ENCODE measurements at places on chromosomes 3 and 15.

GRCh38 chr3:46228260-46229242 lies 13.7 kb upstream of the CCR3 start:
- peak; percentile 35 for DNase-seq

GRCh38 chr15:52037889-52038505 lies 19.0 kb downstream of the MAPK6 start:
- DNase-seq: no peak

GRCh38 chr3:99626417-99626788 lies 12.0 kb upstream of the COL8A1 start:
- DNase-seq: no peak

DNA sequence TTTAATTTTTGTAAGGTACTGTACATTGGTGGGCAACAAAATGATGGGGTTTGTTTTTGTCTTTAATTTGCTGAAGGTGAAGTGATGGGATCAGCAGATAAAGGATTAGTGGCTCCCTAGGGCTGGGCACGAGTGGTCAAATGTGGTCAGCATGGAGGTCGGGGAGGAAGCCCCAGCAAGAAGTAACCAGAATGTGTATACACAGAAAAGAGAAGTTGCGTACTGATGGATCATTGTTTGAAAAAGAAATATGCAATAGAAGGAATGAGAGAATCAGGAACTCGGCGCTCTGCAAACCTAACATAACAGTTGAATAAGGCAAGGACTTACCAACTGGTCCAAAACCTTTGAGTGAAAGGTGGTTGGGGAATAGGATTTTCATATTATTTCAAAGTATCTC lies 1.5 kb downstream of the TMOD2 start:
- no peak for DNase-seq

DNA sequence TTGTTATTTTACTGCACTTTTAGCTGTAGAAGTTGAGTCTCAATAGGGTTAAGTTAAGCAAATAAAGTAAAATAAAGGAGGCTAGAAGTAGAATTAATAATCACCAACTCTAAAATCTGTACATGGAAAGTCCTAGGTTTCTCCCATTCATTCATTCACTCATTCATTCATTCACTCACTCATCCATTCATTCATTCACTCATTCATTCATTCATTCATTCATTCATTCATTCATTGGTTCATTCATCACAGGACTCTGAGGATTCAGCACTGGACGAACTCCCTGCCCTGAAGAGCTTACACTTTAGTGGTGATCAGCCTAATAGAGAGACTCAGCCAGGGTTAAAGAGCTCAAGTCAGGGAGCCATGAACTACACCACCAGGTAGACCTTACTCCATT lies 4.5 kb upstream of the LSG1 start:
- no peak for DNase-seq

DNA sequence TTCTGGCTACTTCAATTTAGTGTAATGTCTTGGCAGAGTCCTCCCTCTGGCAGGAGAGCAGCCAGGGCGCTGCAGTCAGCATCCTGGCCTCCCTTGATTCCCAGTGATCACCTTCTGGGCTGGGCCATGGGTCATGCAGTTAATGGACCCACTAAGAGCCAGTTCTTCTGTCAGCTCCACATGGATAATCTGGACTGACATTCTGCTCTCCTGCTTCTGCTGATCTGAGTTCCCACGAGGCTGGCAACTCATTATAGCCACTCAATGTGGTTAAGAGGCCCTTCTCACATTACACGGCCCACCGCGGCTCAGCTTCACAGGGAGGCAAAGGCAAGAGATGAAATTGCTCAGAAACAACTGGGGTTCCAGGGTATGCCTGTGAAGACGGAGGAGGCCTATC lies 94.0 kb downstream of the WDR76 start:
- DNase-seq: no peak

- no peak for DNase-seq
Observed at GRCh38 chr3:156448300-156448699, 106.6 kb downstream of the SSR3 start.

GRCh38 chr3:46664971-46665762 lies 28.3 kb downstream of the ALS2CL start:
- no peak for DNase-seq

DNA sequence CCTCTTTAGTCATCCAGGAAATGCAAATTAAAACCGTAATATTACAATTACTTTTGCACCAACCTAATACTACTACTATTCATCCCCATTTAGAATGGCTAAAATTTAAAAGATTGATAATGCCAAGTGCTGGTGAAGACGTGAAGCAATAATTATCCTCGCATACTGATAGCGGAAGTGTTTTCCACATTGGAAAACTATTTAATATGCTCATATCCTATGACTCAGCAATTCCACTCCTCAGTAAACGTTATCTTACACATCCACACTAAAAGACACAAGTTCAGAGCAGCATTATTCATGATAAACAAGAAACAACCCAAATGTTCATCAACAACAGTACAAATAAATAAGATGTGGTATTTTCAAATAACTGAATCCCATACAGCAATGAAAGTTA lies 70.6 kb downstream of the VPS13C start:
- DNase-seq: no peak

DNA sequence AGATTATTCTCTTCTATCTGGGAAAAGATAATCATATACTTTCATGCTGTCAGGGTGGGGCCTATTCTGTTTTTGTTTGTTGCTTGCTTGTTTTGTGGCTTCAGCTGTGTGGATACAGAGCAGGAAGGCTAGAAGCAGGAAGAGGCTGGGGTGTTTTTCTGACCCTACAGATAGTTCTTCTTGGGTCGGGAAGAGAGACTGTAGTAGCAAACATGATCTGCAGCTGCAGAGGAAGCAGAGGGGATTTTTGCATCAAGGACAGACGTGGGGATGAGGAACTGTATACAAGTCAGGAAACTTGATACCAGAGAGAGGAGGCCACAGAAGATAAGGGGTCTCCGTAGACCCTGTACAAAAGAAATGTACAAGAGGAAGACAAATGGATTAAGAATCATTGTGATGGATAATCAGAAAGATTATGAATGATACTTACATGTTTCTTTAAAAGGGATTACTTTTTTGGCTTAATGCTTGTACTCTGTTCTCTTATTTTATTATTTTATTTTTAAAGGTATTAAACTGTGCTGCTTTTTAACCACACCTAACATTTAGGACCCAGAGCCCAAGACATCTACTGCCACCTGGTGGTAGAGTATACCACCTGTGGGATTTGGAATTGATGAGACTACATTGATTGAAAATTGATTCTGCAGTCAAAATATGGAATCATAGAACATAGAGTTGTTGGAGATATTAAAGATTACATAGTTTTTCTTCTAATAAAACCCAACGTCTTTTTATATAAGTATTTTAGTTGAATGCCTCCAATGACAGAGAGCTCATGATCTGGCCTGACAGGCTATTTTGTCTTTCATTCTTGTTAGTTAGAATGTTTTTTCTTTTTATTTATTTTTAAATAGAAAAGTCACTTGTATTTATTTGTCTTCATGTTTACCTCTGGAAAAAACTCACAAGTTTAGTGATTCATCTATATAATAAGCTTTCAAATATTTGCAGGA lies 87.3 kb upstream of the ROPN1 start:
- DNase-seq: peak; percentile 22
